ENCODE measurements at places on chromosomes 16 and 17.

GRCh38 chr17:72386619-72387237 lies 265.9 kb downstream of the SOX9 start:
- no peak for DNase-seq

DNA sequence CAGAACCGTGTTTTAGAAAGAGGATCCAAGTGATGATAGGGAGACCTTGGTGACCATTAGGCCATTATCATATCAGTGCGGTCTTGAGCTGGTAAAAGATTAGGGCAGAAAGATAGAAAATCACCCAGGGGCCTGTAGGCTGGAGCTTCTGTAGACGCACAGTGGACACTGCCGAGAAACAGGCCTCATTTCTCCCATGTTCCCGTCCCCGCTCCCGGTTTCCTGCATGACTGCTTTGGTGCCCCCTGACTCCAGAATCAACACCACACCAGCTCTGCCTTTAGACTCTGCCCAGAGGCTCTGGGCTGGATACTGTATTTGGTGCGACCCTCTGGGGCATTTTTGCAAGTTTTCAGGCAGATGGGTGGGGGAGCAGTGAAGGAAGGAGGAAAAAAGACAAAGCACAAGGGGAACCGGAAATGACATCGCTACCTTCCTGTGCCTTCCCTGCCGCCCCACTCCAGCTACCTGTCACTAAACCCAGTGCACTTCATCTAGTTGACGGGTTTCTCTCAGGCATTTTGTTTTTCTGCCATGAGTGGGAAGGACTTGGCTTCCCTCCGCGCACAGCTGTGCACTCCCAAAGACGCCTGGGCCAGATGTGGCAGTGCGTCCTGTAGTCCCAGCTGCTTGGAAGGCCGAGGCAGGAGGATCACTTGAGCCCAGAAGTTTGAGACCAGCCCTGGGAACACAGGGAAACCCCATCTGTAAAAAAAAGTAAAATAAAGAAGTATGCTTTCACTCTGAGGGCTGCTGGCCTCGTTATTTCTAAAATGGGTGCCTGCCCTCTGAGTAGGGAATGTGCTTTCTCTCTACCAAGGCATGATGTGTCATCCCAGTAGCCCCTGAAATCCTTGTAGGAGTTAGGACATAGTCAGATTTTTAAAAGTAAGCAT lies 214.1 kb downstream of the RPTOR start:
- no peak for DNase-seq

DNA sequence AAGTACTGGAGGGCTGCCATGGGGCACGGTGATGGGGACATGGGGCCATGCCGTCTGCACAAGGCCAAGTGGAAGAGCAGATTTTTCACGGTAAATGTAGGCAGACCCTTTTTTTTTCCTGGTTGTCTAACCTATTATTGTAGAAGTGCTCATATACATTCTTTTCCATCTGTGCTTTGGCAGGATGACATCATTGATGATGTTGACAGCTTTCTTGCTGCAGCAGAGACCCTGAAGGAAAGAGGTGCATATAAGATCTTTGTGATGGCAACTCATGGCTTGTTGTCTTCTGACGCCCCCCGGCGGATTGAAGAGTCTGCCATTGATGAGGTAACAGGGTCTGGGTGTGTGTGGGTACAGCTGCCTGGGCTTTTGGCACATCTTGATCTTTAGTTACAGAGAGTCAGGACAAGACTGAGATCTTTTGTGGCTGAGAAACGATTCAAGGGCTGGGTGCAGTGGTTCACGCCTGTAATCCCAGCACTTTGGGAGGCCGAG lies 23.3 kb upstream of the SLC5A10 start:
- DNase-seq = no peak

DNA sequence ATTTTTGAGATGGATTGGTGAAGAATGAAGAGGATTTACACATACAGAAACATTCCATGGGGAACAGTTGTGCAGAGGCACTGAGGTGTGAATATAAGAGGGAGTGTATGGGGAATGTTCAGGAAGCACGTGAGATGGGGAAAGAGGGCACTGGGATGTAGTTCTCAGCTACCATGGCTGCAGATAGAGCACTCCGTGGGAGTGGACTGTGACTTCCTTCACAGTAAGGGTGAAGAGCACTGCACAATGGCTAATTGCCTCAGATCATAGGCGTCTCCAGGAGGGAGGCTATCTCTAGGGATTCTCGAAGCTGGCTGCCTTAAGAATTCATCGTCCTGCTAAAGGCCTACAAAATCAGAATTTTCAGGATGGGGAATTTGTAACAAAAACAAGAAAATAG lies 7.0 kb downstream of the YPEL2 start:
- no peak for DNase-seq

- DNase-seq = no peak
Observed at GRCh38 chr16:10594312-10594950, 14.0 kb upstream of the EMP2 start.

DNA sequence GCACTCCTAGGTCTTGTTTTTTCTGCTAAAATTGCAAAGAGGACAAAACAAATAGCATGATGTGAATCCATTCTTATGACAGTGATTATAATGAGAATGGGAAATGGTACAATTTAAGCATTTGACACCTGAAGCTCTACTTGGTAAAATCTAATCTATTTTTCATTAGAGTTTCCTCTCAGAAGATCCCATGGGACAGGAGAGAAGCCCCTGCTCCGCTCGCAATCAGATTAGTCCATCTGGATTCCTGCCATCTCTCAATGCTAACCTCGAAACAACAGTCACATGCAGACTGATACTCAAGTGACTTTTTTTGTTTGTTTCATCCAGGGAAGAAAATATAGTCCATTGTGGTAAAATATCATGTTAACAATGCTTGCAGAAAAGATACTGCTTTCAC lies 107.4 kb upstream of the TOM1L1 start:
- peak; percentile 20 for DNase-seq

DNA sequence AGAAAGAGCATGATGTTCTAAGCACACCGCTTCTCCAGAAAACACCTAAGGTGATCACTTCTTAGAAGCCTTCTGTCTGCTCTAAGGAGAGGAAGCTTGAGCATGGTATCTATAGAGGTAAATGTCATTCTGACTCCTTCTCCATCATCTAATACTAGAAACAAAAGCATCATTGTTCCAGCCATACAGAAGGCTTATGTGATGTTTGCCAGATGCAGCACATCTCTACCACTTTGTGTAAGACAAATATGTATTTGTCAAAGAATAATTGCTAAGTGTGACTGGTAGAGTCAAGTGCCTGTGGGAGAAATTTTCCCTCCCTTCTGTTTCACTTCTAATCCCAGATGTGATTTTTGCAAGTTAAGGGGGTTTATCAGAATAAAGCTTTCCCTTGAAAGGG lies 217.1 kb downstream of the HS3ST3A1 start:
- no peak for DNase-seq

DNA sequence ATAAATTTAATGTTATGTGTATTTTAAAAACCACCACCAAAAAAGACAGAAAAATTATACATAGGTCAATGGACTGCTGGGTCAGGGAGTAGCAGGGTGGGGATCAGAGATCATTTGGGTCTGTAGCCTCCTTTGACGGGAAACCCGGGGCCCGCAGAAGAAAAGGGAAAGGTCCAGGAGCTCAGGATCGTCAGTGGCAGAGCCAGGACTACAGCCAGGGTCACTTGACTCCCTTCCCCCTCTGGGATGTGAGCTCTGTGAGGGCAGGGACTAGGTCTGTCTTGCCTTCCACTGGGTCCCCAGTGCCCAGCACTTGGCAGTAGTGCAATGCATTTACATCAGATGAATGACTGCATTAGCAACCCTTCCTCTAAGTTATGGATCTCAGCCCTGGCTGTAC lies 62.1 kb downstream of the TOM1L2 start:
- no peak for DNase-seq

DNA sequence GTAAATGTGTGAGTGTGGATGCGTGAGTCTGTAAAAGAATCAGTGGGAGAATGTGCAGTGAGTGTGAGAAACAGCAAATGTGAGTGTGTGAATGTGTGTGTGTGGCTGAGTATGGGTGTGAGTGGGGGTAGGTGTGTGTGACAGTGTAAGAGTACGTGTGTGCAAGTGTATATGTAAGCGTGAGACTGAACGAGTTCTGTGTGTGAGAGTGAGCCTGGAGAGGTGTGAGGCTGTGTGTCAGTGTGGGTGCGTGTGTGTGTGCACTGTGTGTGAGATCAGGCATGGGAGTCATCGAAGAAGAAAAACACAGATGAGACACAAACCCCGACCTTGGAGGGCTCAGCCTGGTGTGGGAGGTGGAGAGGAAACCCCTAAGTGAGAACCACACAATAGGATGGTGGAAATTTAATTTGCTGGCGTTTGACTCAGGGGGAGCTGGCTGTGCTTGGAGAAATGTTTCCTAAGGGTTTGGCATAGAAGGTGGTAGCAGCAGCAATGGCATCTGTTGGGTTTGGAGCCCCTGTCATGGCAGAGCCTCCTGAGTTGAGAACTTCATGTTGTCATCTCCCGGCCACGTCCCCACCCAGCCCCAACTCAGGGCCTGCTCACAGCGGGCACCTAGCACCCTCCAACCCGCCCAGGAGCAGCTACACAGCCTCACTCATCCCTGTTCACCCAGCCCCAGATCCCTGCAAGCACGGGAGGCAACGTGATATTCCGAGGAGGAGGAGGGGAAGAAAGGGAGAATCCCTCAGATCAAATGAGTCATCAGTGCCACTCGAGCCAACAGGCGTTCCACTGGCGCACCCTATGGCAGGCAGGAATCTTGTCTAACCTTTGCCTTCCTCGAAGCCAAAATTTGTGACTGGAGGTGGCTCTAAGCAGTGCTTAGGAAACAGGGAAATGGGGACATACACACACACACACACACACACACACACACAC lies 14.3 kb upstream of the NUBP1 start:
- no peak for DNase-seq

- DNase-seq = peak; percentile 86
Observed at GRCh38 chr17:68398691-68399637, 58.3 kb downstream of the WIPI1 start.
